Motor neuron (in vitro differentiated cells): ENCODE measurements at places on chromosomes 6 and 20. TPM values are rescaled to one million over a fixed set of nuclear protein-coding genes. Genes with fewer than 3 reads are reported as not detected.

The ENPP3 gene
- not detected in 2 replicates for total RNA-seq

GRCh38 chr20:63097336-63097831 is 90.6 kb upstream of the BHLHE23 start:
- no peak for ATAC-seq

DNA sequence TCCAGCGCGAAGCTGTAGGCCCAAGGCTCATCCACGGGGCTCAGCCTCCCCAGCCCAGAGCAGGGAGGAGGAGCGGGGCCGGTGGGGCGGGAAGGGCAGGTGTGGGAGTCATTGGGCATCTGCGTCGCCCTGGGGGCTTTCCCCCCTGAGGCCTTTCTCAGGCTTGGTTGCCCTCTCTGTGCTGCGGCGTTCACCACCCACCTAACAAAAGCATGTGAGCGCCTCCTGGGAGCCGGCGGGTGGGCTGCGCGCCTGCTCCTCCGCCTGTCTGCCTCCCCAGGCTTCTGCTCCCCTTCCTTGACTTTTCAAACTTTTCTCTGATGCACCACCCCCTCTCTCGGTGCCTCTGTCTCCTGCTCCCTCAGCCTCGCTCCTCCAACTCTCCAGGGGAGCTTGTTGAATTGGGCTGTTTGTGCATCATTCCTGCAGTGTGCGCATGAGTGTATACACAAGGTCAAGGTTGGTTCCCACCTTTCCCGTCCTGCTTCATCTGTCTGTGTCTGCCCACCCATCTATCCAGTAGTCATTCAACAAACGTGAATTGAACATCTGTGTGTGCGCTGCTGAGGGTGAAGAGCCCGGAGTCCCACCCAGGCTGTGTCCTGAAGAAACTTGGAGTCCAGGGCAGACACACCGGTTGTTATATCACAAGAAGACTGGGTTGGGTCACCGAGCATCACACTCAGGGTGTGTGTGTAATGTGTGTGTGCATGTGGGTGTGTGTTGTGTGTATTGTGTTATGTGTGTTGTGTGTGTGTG is 82.4 kb upstream of the NNAT start:
- ATAC-seq, result no peak

The AVP gene
- not detected in 2 replicates for total RNA-seq

The DEFB126 gene
- not detected in 2 replicates for total RNA-seq

DNA sequence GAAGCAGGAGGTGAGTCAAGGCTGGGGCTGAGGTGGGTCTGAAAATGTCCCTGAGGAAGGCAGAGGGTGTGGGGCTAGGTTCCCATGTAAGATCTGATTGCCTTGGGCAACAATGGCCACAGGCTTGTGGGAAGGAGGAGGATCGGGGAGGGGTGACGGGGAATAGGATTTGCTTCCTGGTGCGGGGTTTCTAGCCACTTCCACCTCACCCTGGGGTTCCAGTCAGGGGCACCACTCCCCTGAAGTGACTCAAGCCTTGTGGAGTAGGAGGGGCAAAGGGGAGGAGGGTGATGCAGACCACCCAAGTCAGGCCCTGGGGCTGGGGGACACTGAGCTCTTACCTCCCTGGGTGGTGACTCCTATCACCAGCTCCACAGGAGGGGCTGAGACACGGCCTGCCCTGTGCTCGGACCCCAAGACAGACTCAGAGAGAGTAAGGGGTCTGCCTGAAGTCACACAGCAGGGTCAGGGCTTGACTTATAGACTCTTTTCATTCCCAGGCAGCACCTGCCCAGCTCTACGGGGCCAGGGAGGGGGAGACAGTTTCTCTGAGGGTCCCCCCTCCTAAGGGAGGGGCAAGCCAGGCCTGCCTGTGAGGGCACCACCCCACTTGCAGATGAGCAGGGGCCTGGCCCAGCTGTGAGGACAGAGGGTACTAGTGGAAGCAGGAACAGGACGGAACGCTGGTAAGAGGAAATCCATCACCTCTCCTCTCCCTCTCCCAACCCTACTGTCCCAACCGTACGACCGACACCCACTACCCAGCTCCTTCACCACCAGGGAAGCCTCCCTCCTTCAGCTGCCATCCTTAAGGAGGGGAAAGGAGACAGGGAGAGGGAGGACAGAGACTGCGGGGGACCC is 12.4 kb upstream of the SPDEF start:
- peak; percentile 12 for ATAC-seq

GRCh38 chr20:16821211-16822089 is 73.3 kb downstream of the OTOR start:
- ATAC-seq, result peak; percentile 70

- ATAC-seq, result peak; percentile 20
These were observed 19.5 kb upstream of the SUMO4 start for GRCh38 chr6:149380523-149380922.

The DZANK1 gene
- total RNA-seq, result 2.8 and 3.0 TPM in 2 replicates

GRCh38 chr6:53805725-53806124 is 10.9 kb downstream of the LRRC1 start:
- ATAC-seq, result no peak

The RSPO3 gene
- total RNA-seq, result 0.04 and 0.23 TPM in 2 replicates

The RHAG gene
- not detected in 2 replicates for total RNA-seq

The TBXT gene
- 1.6 TPM in 1 of 2 replicates, not detected in the other for total RNA-seq

The LHFPL5 gene
- 0.68 and 1.0 TPM in 2 replicates for total RNA-seq

The SH3BGRL2 gene
- 4.1 and 4.3 TPM in 2 replicates for total RNA-seq

DNA sequence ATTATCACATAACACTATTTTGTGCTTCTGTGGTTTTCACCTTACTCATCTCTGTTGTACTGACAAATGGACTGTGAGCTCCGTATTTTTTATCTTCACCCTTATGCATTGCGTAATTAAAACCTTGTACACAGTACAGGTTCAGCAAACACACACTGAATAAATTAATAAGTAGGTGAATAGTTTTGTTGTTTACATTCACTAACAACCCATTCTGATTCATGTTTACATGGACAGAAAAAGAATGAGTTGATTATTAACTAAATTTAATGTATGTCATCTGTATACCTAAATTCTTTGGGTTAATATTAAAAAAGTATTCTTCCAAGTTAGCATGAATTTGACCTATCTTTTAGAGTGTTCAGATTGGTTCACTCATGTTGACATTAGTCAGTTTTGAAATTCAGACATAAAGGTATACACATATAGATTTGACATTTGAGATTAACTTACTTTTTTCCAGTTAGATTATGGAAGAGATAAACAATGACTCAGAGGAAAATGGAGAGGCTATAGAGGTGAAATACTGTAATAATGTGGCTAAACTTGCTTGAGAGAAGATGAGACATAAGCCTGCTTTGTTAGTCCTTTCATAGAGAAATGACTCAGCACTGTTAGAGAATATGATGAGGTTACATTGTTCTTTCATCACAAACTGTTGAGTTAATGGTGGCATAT is 541.7 kb upstream of the FLRT3 start:
- ATAC-seq, result peak; percentile 77

- no peak for ATAC-seq
These were observed 54.2 kb downstream of the AGPAT4 start for GRCh38 chr6:161219680-161220079.

DNA sequence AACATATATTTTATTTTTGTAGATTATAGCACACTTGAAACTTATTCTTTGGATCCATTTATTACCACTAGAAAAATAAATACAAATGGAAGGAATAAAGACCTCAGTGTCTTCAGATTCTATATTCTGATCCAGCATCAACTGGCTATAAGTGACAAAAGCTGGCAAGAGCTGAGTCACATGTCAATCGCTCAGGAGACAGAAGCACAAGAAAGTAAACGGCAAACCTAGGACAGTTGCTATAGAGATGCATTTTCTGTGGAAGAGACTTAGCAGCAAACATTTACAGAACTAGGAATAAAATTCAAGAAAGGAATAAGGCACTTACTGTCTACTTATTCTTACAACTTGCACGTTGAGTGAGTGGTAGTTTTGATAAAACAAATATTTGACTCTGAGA is 230.4 kb downstream of the CLVS2 start:
- ATAC-seq, result peak; percentile 83

DNA sequence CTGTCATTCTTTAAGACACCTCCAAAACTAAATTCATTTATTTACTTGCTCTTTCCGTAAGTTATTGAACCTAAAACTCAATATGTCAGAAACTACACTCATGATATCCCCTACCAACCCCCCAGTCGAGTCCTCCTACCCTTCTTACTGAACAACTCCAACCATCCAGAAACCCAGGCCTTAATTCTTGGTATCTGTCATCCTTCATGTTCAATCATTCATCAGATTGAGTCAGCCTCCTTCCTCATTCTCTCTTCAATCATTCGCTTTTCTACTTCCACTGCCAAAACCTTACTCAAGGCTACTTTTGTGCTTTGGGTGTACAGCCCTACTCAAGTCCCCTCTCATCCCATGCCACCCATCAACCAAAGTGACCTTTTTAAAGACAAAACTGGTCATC is 95.7 kb downstream of the SMLR1 start:
- no peak for ATAC-seq

DNA sequence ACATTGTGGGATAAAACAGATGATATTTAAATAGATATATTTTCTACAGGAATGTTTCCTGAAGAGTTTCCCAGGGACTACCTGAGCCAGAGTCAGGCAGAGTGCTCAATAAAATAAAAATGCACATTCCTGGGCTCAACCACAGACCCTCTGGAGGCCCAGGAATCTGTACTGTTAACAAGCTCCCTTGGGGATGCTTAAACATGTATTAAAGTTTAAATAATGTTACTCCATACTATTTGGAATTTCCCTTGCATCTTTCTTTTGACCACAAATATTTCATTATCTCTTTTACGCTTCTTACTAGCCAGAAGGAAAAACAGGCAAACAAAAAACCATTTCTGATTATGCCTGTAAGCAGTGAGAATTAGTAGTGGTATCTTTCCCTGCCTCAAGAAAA is 42.3 kb downstream of the GPR63 start:
- ATAC-seq, result no peak
